RPMI8226 (cell line): ENCODE measurements at places on chromosomes 12 and 14.

GRCh38 chr12:10982244-10982643 is 4.5 kb downstream of the TAS2R50 start:
- DNase-seq = no peak

DNA sequence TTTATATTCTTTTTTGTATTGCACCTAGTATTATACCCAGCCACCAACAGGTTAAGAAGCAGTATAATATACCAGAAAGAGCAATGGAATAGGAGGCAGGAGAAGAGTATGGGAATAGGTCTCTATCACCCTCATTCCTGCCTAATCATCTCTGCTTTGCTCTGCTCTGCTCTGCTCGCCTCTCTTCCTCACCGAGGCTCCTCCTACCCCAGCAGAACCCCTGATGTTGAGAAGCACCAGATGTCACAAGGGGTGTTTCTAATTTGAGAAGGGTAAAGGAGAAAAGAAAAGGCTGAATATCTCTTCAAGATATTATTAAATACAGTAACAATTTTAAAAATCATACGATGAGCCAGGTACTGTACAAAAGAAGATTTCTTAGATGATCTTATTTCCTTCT is 89.0 kb downstream of the STON2 start:
- DNase-seq = no peak

DNA sequence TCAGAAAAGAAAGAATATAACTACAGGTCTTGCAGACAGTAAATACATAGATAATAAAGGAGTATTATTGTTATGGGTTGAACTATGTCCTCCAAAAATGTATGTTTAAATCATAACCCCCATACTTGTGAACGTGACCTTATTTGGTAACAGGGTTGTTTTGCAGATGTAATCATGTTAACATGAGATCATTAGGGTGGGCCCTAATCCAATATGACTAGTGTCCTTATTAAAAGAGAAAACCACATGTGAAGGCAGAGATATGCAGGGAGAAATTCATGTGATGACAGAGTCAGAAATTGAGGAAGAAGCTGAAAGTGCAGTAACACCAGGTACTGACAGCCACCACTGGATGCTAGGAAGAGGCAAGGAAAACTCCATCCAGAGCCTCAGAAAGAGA is 29.0 kb downstream of the MAGOHB start:
- DNase-seq = no peak

- DNase-seq = no peak
Measured at GRCh38 chr14:91750634-91751198, 18.8 kb upstream of the CATSPERB start.

DNA sequence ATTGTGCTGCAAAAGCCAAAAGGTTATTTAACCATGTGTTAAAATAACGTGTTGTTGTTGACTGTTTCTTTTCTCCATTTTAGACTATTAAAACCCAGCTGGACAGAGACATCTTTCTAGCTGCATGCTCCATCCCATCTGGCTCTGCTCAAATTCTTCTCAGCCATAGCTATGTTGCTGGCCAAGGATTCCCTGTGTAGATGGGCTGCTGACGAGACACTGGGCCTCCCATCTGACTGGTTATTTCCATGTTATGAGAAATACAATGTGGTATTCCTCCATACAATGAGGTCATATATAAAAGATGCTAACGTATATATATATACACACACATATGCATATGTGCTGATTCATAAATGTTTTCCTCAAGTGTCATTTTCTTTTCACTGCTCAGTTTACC is 30.1 kb downstream of the MED13L start:
- DNase-seq = no peak

DNA sequence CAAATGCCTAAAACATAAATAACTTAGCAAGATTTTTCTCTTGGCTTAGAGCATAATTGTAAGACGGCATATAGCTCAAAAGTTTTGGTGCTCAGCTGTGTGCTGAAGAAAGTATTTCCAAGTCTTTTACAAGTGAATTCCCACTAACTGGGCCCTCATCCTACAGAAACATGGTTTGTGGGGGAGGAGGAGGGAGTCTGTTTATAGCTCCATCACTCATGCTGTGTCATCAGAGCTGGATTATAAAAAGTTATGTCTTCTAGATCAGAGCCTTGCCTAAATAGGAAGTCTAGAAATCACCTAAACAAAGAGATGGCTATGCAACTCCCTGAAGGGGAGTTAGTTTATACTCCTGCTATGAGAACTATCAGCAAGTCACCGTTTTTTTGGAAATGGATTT is 65.9 kb upstream of the OTOGL start:
- no peak for DNase-seq

DNA sequence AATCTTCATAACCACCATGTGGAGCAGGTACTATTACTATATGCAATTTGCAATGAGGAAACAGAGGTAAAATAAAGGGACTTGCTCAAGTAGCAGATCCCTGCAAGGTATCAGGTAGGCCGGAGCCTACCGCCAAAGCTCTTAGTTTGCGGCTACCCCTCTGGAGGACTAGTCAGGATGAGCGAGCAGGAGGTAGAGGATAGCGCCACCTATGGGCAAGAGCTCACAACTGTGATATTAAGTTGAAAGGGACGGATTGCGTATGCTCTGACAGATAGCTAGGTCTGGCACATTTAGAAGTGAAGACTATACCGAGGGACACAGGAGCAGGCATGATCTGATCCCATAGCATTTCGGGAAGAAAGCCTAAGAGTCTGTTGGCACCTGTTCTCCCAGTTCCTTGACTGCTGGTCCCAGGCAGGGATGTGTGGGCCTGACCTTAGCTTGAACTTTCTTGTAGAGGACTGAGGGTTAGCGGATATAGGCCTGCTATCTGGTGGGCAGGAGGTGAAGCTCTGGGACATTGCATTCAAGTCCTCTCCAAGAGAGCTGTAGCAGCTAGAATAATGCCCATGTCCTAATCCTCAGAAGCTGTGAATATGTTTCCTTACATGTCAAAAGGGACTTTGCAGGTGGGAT is 48.0 kb downstream of the SLC17A8 start:
- peak; percentile 56 for DNase-seq

DNA sequence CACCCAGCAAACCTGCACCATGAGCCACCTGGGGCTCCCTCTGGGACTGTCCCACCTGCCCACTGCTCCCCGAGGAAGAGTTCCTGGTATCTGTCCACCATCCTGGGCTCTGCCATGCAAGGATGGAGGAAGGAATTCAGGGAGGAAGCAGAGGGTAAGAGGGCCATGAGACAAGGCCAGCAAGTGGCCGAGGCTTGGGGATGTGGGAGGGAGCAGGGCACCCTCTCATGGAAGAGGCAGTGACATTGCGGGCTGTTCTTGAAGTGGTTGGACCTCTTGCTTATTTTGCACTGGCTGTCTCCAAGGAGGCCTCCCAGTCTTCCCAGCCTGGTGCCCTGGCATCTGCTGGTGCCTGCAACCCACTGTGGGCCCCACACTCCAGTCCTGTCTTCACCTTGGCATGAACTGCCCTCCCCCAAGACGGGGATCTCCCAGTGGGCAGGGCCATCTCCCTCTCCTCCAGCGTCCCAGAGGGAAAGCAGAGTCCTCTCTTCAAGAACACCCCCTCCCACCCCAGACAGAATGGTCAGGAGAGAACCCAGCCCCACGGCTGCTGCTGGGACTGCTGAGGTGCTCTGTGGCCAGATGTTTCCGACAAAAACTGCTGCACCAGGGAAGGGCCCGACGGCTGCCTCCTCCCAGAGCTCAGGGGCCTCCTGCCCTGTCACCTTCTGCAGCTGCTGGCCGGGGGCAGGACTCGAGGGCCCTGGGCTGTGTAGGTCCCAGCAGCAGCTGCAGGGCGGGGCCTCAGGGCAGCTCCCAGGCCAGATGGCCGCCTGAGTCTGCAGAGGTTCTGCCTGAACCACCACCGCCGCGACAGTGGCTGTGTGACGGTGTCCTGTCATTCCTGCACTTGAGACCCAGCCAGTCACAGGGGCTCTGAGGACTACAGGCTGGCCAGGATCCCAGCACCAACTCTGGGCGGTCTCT is 1.8 kb upstream of the AKT1 start:
- DNase-seq = peak; percentile 91

DNA sequence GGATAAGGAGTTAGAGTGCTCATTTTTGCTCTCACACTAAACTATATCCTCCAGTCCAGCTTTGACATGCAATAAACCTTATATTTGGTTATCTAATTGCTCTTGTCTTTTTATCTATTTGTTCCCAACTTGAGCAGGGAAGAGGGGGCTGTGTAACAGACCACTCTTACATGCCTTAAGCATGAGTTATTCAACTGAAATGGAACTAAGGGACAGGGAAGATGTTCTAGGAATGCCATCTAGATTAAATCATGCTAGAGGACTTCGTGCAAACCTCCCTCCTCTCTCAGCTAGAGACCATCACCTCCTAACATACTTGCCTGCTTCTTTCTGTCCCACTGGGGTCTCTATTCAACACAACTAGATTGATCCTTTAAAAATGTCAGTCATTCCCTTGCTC is 20.6 kb downstream of the SPX start:
- no peak for DNase-seq

GRCh38 chr12:10919809-10920208 is 9.2 kb upstream of the PRH2 start:
- DNase-seq = no peak

DNA sequence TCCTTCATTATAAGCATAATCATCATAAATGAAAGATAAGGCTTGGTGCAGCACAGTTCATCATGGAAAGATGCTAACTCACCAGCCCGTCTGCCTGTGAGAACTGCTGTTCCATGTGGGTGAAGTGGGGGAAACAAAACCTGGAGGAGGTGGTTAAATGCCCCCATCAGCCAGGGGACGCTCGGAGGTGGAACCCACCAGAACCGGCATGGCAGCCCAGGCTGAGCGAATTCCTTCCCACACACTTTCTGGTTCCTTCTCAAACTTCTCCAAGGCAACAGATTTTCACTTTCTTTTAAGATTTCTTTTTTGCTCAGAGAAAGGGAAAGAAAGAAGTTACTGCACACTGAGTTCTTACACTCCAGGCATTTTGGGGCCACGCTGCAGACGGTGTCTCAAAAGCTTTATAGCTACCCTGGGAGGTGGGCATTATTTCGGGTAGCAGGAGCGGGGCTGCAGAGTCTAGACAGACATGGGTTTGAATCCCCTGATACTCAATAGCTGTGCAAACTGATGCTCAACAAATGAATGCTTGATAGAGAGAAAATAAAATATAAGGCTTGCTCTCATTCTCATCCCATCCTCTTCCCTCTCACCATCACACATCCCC is 190.7 kb downstream of the BCL11B start:
- DNase-seq = no peak

DNA sequence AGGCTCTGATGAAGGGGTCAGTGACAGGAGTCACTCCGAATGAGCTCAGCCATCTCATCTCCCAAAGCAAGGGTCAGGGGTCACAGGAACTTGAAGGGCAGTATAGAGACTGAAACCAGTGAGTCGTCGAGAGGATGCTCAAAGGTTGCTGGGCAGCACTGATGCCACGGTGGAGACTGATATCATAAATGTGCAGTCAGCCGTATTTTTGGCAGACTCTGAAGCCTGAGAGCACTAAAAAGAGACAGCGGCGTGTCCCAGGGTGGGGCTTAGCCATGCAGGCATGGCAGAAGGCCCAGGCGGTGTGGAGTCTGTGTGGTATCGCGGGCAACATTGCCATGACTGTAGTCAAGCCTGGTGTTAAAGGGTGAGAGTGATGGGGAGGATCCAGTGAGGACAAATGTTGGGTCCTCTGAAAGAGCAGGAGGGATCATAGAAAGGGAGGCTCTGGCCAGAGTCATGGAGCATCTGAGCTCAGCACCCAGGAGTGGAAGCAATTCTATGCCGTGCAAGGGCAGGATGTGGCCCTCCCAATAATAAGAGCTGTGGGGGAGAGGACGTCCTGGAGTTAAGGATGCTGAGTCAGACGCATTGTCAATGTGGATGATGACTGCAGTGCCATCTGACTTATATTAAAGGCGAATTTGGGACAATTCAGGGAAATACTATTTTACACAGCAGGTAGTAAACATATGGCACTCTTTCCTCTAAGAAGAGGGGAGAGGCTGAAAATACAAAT is 241.2 kb upstream of the FKBP4 start:
- DNase-seq = no peak

- DNase-seq = no peak
Measured at GRCh38 chr12:89857652-89858274, 149.1 kb upstream of the ATP2B1 start.

GRCh38 chr12:106136263-106136662 is 2.5 kb downstream of the NUAK1 start:
- DNase-seq = peak; percentile 87

GRCh38 chr12:47114481-47114892 is 34.7 kb upstream of the AMIGO2 start:
- DNase-seq = no peak

GRCh38 chr12:82805812-82806497 is 119.2 kb downstream of the TMTC2 start:
- DNase-seq = no peak

- DNase-seq = no peak
Measured at GRCh38 chr12:738712-739111, 13.7 kb upstream of the WNK1 start.

DNA sequence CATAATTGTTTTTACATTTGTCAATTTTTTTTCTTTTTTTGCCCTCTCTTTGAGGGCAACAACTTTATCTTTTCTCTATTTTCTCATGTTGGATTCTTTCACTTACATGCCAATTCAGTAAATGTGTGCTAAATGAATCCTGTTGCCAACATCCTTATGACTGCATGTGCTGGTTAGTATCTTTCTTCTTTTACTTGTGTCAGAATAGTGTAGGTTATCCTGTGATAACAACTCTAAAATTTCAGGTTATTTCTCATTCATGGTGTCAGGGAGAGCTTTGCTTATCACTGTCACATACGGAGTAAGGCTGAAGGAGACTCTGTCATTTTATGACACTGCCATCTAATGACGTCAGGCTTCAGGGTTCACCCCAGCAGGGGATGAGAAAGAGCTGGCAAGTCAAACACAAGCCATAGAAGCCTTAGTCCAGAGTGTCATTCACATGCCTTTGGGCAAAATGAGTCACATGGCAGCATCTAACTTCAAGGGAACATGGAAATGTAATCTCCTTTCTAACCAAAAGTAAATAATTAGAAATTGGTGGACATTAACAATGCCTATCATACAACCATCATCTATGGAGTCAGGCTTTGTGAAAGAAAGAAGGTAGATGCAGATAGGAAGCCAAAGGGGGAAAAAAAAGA is 242.5 kb upstream of the ATP2B1 start:
- no peak for DNase-seq

DNA sequence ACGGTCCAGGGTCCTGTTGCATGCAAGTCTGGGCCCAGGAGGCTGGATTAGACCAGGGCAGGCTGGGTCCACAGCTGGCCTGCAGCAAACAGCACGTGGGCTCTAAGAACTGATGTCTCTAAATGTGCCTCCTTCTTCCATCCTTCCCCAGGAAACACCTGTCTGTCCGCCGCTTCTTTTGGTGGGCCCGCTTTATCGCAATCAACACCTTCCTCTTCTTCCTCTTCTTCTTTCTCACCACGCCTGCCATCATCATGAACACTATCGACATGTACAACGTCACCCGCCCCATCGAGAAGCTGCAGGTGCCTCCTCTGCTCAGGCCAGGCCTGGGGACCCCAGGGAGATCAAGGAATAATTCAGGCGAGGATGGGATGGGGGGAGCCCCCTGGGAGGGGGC is 28.3 kb downstream of the NGB start:
- DNase-seq = no peak

DNA sequence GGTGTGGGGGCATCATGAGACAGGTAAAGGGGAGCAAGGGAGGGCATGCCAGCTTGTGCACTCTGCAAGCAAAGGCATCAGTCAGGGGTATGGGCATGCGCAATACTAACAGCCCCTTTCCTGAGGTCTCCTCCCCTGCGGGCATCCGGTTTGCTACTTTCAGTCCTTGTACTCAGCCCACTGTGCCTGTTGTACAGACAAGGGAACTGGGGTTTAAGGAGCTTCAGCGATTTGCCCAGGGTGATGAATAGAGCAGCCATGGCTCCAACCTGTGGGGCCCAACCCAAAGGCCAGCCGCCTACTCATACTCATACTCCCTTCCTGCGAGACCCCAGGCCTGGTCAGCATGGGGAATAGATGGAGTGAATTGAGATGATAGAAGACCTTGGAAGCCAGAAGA is 66.7 kb downstream of the GALNT16 start:
- no peak for DNase-seq
